ENCODE measurements at places on chromosomes 5 and 9.
A peak's percentile ranks its signal among the peaks of the same experiment; 100 is the strongest.

- DNase-seq = no peak
These were observed 73.1 kb downstream of the DIRAS2 start for GRCh38 chr9:90569511-90569910.

DNA sequence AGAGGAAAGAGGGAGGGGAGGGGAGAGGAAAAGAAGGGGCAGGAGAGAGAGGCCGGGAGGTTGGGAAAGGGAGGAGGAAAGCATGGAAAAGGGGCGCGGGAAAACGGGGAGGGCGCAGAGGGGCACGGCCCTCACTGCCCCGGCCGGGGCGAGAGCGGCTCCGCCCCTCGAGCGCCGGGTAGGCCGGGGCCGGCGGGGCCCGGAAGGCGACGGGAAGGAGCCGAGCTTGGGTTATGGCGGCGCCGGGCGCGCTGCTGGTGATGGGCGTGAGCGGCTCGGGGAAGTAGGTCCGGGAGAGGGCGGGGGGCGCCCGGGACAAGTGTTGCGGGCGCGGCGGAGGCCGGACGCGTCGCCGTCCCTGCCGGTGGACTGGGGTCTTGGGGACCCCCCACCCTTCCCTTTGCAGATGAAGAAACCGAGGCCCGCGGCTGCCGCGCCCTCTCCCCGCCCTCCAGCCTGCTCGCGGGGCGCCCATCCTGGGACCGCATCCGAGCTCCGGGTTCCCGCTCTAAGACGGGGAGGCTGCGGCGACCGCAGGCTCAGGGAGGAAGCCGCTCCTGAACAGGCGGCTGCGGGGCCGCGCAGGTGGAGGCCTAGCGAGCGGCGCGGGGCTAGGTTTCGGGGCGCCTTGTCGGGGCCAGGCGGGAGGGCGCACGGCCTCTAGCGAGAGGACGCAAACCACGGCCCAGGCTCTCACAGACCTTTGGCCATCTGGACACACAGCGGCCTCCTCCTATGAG lies at the start of gene IDNK:
IDNK (plus strand) TSS at position 205 of the 740 bp plus-strand sequence; CDS start at position 234, 29 bp downstream.
- DNase-seq = no peak

DNA sequence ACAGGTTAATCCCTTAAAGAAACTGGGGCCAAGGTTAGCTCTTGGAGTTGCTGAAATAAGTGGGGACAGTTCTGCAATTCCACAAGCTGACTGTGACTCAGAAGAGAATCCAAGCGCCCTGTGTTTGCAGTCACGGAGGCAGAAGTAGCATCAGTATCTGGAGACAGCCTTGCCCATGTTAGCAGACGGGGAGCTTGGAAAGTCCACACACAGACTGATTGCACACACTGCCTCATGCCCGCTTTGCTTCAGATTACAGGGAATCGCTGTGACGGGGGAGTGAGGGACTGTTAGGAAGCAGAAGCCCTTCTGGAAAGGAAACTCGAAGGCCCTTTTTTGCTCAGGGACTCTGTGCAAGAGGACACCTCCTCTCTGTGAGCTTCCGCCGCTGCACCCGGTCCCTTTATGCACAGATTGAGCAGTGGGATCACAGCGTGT lies 30.9 kb upstream of the PPP1R26 start:
- DNase-seq = no peak

DNA sequence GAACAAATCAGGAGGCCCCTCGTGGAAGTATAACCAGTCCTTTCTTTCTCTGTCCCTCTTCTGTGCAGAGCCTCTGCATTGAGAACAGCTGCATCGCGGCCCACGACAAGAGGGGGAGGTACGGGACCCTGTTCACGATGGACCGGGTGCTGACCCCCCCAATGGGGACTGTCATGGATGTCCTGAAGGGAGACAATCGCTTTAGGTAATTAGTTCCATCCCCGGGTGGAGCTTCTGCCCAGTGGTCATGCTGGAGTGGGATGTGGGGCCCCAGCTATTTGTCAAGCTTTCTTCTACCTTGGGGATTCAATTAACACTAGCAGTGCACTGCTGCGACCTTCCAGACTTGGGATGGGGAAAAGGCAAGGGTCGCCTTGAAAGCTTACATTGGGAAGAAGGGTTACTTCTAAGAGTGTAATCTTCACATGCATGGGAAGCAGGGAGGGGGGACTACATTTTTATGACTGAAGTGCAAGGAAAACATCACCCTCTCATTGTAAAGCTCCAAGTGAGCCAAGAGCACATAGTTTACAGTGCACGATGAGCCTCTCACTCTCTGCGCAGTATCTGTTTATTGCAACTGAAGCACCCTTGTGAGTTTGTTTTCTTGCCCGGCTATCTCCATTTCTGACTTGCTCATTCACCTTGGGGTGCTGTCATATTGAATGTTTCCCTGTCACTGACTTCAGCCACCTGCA lies 27.0 kb downstream of the TGFBI start:
- DNase-seq = no peak

DNA sequence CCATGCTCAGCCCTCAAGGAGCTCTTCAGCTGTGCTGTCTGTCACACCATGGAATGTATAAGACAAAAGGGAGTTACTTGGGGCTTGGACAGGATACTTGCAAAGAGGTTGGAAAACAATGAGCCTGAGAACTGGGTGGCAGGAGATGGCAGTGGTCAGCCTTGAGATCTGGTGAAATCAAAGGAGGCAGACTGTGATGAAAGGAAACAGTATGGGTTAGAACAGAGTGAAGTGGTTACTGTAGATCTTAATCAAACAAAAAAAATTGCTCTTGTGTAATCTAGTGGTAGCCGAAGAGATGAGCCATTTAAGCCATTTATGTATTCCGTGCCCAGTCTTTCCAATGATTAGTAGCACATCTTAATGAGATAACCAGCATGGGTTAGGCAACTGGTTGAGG lies 142.2 kb downstream of the SV2C start:
- no peak for DNase-seq

- DNase-seq = no peak
These were observed 440.5 kb upstream of the WWC1 start for GRCh38 chr5:167850911-167851310.

DNA sequence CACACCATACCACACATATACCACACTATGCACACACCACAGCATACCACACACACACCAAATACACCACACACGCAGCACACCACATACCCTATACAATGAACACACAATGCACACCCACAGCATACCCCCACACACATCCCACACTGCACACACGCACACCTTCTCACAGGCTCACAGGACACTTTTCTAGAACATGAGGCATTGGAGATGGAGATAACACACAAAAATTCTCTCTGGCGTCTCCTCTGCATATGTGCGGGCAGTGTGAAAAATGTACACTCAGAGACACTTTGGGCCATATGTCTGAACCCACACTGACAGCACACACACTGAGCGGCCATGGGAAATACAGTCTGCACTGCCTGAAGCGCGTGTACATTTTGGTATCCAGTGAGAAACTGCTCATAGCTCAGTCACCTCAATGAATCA lies 278.1 kb downstream of the GADD45G start:
- no peak for DNase-seq

DNA sequence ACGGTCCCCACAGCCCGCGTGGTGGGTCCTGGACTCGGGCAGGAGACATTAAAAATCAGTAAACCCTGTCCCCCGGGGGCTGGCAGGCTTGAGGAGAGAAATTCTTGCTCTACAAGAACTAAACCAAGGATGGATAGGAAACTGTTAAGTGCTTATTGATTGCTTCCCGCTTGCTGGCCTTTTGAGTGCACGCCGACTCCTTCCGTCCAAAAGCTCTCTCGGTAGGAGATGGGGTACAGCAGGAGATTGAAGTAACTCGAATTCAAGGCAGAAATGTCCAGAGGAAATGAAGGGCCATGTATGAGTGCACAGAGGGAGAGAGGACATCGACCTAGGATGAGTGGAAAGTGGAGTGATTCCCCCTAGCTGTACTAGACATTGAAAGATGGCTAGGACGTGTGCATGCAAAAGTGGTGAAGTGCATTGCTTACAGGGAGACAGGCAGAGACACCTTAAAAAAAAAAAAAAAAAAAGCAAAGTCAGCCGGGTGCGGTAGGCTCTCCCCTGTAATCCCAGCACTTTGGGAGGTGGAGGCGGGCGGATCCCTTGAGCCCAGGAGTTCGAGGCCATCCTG lies 923 bp downstream of the RECK start:
- no peak for DNase-seq

DNA sequence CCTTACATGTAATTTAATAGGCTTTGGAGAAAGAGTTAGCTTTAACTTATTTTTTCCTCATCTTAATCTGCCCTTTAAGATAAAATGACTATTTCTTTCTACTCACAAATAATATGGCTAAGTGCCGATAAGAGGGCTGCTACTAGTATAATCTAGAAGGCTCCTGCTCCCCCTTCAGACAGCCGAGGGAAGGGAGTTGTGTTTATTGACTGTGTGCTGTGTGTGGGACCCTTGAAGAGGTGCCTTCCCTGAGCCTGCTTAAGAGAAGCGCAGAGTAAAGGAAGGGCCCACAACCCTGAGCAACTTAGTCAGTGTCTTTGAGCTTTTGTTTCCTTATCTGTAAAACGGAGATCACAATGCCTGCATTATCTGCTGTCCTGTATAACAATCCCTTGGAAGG lies 28.1 kb upstream of the CKMT2 start:
- DNase-seq = no peak

GRCh38 chr5:145587710-145588109 lies 247.4 kb downstream of the PRELID2 start:
- no peak for DNase-seq

- DNase-seq = peak; percentile 38
These were observed 3.4 kb upstream of the CNTRL start for GRCh38 chr9:121071370-121071755.

DNA sequence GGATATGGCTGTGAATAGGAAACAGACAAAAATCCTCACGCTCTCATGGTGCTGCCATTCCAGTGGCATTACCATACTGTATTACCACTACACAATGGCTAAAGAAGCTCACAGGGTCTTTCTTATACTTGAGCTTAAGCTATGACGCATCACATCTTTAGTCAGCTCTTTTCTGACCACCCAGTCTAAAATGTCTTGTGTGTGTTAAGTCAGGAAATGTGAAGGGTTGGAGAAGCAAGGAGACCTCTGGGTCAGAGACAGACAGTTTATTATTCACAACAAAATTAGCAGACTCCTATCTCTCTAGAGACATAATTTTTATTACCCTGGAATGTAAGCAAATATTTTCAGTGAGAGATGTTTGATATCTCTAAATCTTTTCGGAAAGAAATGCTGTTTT lies 1583.2 kb upstream of the WWC1 start:
- DNase-seq = no peak

DNA sequence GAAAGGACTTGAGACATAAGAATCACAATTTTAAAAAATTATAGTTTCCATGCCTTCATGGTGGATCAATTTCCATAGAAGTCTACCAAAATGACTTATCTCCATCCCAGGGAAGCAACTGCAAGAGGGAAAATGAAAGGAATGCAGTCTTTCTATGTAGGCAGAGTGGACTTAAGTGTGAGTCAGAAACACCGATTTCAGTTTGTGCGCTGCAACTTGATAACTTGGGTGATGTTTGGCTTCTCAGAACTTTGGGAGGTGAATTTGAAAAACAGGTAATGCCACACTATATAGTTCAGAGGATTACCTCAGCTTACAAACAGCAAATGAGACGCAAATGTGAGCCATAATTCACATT lies 708 bp upstream of the CSNK1G3 start:
- no peak for DNase-seq

- DNase-seq = no peak
These were observed 117.4 kb downstream of the SMARCA2 start for GRCh38 chr9:2132484-2133082.

DNA sequence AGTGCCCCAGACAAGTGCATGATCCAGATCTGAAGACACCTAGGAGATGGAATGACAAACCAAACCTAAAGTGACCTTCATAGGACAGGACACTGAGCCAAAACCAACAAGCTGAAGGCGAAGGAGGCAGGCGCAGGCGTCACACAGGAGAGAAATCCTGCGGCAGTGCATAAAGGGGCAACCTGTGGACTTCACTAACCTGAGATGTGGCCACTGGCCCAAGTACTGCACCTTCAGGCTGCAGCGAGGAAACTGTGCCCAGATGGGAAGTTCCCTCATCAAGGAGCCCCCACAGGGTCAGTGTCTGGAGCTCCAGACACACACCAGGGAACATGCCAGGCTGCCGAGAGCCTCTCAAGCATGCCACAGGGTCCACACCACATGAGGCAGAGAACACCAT lies 3.7 kb downstream of the IPPK start:
- no peak for DNase-seq

GRCh38 chr5:96569770-96570169 lies 92.4 kb upstream of the CAST start:
- no peak for DNase-seq

GRCh38 chr9:73640971-73641370 lies 489.3 kb downstream of the ANXA1 start:
- no peak for DNase-seq

GRCh38 chr9:112869917-112870316 lies 20.8 kb downstream of the SLC46A2 start:
- DNase-seq = no peak

- no peak for DNase-seq
These were observed 9.6 kb upstream of the LNPEP start for GRCh38 chr5:96926276-96926675.

DNA sequence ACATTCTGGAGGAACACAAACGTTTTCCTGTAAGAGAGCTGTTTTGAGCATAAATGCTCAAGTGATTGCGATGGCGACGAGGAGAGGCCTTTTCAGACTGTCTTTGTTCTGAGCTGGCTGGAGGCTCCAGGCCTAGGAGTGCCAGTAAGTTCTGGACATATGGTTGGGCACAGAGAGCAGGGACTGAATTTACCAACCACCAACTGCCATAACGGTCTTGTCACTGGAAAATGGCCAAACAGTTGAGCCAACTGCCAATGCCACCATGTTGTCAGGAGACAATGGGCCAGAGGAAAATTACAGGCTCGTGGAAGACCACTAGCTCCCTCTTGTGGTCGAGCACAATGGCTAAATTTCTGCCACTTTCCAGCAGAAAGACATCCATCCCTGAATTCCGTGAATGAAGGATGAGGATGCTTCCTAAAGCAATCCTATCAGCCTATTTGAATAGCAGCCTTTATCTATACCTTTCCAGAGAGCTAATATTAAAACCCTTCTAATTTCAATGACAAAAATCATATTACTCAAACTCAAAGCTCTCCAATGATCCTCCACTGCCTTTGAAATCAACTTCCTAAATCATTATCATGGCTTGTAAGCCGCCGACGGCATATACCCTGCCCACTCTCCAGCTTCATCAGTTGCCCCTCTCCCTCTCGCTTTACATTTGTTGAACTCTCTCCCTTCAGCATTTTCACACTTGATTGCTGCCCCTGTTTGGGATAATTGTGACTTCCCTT lies 66.9 kb upstream of the GLIS3 start:
- no peak for DNase-seq

- no peak for DNase-seq
These were observed 335.7 kb downstream of the PRELID2 start for GRCh38 chr5:145499483-145499882.

DNA sequence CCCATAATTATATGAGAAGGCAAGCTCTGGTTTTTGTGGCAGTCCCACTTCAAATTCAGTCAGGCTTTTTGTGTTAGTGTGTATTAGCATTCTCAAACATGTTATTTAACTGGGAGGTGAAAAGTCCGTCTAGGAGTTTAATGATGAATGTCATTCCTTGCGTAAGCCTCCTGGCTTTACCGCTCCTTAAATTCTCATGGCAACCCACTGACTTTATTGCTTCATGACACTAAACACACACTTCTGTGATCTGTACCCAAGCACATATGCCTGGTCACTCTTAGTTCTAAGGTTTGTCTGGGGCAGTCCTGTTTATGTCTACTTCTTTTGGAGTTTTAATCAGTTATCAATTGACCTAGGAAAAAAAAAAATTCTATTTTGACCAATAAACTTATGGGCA lies 677.9 kb upstream of the DMAC1 start:
- no peak for DNase-seq

GRCh38 chr9:33782395-33783152 lies 12.8 kb upstream of the PRSS3 start:
- DNase-seq = no peak

GRCh38 chr5:103923616-103924168 lies 361.1 kb upstream of the NUDT12 start:
- no peak for DNase-seq

Measured in GM12864 (cell line).